Left ventricle myocardium inferior (tissue), 1 donor: ENCODE measurements at places on chromosomes 2 and 18. TPM values are rescaled to one million over a fixed set of nuclear protein-coding genes. Genes with fewer than 3 reads are reported as not detected.
A peak's percentile ranks its signal among the peaks of the same experiment; 100 is the strongest.

DNA sequence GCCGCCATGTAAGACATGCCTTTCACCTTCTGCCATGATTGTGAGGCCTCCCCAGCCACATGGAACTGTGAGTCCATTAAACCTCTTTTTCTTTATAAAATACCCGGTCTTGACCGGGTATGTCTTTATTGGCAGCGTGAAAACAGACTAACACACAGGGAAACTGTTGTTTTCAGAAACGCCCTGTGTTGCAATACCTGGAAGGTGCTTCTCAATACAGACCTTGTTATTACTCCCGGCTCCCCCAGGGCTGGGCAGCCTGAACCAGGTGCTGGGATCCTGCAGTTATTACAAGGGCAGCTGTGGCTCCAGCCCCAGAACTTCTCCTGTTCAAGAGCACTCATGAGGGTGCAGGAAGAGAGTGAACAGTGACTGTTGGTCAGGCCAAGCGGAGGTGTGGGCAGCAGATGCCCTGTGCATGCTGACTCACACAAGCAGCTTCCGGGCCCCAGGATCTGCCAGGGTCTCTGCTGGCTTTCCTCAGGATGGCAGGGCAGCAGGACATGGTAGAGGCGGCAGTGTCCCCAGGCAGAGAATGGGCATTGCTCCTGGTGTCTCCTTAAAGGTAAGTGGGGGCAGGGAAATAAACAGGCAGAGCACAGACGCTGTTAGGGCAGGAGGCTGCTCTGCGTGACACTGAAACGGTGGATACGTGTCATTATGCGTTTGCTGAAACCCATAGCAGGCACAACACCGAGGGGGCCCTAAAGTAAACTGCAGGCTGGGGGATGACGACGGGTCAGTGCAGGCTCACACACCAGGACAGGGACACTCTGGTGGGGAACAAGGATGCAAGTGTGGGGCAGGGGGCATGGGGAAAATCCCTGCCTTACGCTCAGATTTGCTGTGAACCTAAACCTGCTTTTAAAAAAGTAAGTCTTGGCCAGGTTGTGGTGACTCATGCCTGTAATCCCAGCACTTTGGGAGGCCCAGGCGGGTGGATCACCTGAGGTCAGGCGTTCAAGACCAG lies 89.1 kb downstream of the NDUFA10 start:
- DNase-seq, result peak; percentile 8

- DNase-seq, result no peak
Observed at GRCh38 chr2:9215680-9216079, 9.1 kb downstream of the ASAP2 start.

DNA sequence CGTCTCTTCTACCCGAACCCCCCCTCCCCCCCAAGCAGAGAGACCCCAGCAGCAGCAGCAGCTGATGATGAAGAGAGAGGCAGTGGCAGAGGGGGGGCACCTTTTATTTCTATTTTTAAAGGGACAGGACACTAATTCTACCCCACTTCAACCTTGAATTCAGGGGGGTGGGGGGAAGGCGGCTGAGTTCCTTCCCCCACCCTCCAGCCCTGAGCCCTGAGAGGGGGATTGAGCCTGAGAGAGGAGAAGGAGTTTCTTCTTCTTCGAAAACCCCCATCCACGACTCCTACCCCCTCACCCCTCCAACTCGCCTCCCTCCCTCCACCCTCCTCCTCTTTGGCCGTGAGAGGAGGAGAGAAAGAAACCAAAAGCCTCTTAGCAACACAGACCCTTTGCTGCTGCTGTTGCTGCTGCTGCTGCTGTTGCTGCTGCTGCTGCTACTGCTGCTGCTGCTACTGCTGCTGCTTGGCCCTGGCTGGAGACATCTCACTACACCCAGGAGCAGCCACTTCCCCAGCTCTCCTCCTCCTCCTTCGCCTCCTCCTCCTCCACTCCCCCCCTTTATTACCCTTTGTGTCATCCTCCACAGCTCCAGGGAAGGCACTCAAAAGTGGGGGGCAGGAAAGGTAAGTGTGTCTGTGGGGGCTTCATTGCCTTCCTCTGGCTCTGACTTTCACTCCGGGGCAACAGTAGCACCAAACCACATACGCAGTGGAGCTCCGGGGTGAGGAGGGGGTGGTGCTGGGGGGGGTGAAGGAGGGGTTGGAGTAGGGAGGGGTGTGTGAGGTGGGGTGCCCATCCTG lies at the start of gene MBD5:
Gene MBD5, plus strand, starts transcription at position 33 of the 803 bp plus-strand sequence.
- no peak for DNase-seq

DNA sequence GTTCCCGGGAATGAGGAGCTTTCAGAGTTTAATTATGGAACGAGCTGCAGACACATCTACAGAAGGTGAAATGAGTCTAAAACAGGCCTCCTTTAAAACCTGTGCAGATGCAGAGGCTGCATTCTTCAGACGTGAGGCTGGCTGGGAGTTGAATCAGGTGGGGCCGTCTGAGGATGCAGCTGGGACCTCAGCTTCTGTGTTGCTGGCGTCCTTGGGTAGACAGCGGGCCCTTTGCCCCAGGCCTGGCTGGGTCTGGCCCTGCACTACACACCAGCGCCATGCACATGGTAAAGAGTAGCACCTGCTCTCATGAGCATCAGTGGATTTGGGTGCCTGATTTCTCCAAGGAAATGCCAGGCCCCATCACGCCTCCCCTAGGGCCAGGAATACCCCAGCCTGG lies 67.3 kb downstream of the TMEM18 start:
- DNase-seq, result no peak

GRCh38 chr2:105272176-105272575 lies 30.6 kb downstream of the GPR45 start:
- no peak for DNase-seq

- no peak for DNase-seq
Observed at GRCh38 chr2:98293931-98294687, 52.1 kb upstream of the CNGA3 start.

GRCh38 chr2:77954931-77955330 lies 432.8 kb upstream of the LRRTM4 start:
- no peak for DNase-seq

DNA sequence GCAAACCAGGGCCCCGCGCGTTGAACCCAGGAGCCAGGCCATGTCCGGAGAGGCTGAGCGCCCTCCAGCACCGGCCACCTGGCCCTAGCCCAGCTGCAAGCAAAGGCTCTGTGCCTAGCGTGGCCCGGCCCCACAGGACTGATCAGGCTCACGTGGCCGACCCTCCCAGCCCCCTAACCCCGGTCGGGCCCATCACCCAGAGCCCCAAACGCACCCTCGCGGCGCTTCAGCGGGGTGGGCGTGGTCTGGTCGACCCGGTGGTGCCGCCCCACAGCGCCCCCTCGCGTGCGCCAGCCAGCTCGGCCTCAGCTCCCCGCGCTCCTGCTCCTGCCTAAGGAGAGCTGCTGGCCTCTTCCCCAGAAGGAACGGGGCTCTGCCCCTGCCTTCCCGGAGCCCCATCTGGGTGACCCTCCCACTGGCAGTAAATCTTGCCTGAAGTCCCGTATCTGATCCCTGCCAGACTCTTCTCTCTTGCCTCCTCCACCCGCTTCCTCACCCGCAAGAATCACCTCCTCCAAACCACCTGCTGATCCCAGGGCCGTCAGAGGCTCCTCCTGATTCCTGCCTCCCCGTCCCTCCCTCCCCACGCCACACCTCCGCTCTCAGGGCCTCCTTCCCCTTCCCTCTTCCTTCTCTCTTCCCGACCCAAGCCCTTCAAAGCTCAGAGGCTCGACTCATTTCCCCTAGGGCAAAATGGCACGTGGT lies 12.3 kb upstream of the TEX51 start:
- peak; percentile 56 for DNase-seq

DNA sequence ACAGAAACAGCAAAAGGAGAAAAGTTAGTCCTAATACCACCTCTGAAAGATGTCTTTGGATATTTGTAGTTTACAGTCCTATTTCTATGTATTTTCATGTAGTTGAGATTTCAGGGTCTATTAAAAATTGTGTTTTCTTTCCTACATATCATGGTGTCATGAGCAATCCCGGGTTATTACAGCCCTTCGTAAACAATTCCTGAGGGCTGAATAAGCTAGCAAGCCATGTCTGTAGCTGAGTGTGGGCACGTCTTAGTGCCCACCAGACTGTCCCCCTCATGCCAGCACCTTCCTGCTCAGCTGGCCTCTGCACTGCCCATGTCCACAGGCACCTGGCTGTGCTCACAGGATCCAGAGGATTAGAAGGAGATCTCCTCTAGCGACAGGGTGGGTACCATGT lies 60.6 kb downstream of the CTIF start:
- DNase-seq, result no peak

DNA sequence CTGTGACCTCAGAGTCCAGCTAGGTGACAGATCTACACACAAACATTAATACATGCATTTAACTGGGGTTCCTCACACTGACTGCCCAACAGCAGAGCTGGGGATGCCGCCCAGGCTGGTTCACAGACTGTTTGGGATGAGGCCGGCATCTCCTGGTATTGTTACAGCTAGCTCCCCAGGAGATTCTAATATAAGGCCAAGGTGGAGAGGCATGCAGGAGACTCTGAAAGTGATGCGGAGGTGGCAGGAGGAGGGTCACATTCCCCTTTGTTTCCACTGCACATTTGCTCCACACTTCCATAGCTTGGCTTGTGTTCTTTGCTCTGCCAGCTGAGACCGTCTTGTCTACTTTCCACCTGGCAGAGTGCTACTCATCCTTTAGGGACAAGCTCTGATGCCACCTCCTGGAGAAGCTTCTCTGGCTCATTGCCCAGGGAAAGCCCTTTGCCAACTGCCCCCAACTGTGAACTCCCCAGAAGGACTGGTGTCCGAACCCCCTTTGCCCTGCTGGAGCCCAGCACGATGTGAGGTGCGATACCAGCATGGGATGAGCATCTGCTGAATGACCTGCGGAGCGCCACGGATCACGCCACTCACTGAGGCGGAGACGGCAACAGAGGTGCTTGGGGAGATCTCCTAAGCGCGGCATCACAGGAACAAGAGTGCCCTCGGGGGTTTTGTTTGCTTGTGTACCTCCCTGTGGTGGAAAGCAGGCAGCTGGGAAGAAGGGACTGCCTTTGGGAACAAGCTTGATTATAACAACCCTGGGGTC lies 88.8 kb downstream of the UXS1 start:
- no peak for DNase-seq

- DNase-seq, result no peak
Observed at GRCh38 chr2:134351016-134351415, 97.1 kb downstream of the MGAT5 start.

The RFX8 gene
- not detected for total RNA-seq

The FIGN gene
- total RNA-seq, result 12.9 TPM

The CABLES1 gene
- 2.7 TPM for total RNA-seq

The ITPRIPL1 gene
- total RNA-seq, result 0.47 TPM

The CCDC178 gene
- 0.27 TPM for total RNA-seq

The GULP1 gene
- total RNA-seq, result 5.7 TPM

The MOB1A gene
- 54.9 TPM for total RNA-seq

The ST8SIA5 gene
- total RNA-seq, result 6.2 TPM

The EDAR gene
- total RNA-seq, result 0.33 TPM

The CROCC2 gene
- not detected for total RNA-seq

The PLEK gene
- total RNA-seq, result 4.8 TPM
